ENCODE measurements at places on chromosomes 5 and 9. TPM values are rescaled to one million over a fixed set of nuclear protein-coding genes. Genes with fewer than 3 reads are reported as not detected.

DNA sequence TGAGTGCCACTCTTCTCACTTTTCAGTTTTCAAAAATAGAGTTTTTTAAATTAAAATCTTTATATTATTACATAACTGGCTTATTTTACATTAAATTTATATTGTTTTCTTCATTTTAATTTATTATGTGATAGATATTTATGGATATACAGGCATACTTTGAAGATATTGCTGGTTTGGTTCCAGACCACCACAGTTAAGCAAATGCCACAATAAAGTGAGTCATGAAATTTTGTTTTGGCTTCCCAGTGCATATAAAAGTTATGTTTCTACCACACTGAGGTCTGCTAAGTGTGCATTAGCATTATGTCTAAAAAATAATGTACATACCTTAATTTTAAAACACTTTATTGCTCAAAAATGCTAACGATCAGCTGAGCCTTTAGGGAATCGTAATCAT is 47.4 kb downstream of the NDUFS4 start:
- H3K4me3 ChIP-seq = no peak overlapping the region
- H3K27me3 ChIP-seq = no peaks in the 10 kb centered on the region
- H3K36me3 ChIP-seq = no peaks in the 10 kb centered on the region
- H3K4me1 ChIP-seq = no peaks in the 10 kb centered on the region
- H3K27ac ChIP-seq = no peak overlapping the region

DNA sequence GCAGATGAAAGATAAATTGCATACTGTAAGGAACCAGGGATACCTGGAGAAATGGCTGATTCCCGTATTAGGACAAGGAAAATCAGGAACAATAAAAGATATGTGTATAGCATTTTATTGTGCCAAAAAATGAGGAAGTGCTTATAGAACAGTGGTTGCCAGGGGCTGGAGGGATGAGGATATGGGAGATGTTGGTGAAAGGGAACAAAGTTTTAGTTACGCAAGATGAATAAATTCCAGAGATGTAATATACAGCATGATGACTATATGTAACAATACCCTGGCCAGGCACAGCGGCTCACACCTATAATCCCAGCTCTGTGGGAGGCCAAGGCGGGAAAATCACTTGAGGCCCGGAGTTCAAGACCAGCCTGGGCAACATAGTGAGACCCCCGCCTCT is 101.8 kb downstream of the CDK5RAP2 start:
- no peak overlapping the region for H3K4me3 ChIP-seq
- DNase-seq = no peak
- H3K27me3 ChIP-seq = no peaks in the 10 kb centered on the region
- no peaks in the 10 kb centered on the region for H3K4me1 ChIP-seq
- H3K36me3 ChIP-seq = peaks cover 6% of the 10 kb centered on the region

DNA sequence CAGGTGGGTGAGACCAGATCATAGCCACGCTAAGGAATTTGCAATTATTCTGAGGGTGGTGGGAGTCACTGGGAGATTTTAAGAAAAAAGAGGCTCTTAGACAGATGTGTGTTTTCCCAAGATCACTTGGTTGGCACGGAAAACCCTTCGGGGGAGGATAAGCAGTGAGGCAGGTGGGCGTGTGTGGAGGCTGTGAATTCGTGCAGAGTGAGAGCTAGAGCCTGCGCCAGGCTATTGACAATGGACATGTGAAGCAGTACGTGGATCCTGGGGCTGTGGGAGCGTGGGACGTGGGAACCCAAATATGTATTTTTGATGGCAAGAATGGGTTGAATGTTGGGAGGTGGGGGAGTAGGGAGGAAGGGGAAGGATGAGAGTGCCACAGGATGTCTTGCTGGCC is 19.4 kb downstream of the MVB12B start:
- DNase-seq = no peak
- no peaks in the 10 kb centered on the region for H3K36me3 ChIP-seq
- no peak overlapping the region for H3K27ac ChIP-seq
- no peaks in the 10 kb centered on the region for H3K27me3 ChIP-seq
- H3K4me1 ChIP-seq = no peaks in the 10 kb centered on the region
- H3K4me3 ChIP-seq = no peak overlapping the region

DNA sequence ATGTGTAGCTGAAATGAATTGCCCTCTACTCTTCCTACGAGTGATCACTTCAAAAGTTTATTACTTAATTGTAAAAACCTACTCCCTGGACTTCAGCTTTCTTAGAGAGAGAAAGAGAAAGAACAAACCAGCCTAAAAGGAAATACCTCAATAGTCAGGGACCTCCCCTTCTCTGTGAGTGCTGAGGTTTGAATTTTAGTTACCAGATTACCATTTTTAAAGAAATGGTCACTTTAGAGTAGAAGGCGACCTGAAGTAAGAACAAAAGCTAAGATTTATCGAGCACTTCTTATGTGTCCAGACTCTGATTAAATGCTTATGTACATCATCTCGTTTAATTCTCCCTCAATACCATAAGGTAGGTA is 11.3 kb downstream of the RAPGEF1 start:
- peak overlapping the region; percentile 27 for H3K27ac ChIP-seq
- H3K27me3 ChIP-seq = no peaks in the 10 kb centered on the region
- H3K36me3 ChIP-seq = no peaks in the 10 kb centered on the region

GRCh38 chr5:164233791-164234190 is 728.4 kb downstream of the MAT2B start:
- H3K4me1 ChIP-seq = no peaks in the 10 kb centered on the region
- H3K36me3 ChIP-seq = no peaks in the 10 kb centered on the region
- H3K27ac ChIP-seq = no peak overlapping the region

DNA sequence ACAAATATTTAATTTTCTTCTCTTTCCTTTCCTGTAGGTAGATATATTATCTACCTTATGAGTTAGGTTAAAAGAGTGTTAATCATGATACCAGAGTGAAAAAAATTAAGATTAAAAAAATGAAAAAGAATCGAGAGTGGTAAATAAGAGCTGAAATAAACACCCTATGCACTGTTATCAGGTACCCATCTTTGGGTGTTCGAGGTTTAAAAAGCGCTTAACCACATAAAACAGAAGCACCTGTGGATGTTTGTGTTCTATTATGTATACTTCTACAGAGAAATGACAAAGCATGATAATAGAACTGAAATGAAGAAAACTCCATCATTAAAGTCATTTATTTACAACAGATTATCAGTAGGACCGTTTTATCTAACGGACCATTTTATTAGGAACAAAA is 25.7 kb upstream of the GCNT4 start:
- no peaks in the 10 kb centered on the region for H3K27me3 ChIP-seq
- no peak for DNase-seq
- H3K36me3 ChIP-seq = no peaks in the 10 kb centered on the region

GRCh38 chr9:121294866-121295661 is 27.1 kb downstream of the GSN start:
- no peaks in the 10 kb centered on the region for H3K36me3 ChIP-seq
- H3K27ac ChIP-seq = peak overlapping the region; percentile 24
- DNase-seq = no peak

DNA sequence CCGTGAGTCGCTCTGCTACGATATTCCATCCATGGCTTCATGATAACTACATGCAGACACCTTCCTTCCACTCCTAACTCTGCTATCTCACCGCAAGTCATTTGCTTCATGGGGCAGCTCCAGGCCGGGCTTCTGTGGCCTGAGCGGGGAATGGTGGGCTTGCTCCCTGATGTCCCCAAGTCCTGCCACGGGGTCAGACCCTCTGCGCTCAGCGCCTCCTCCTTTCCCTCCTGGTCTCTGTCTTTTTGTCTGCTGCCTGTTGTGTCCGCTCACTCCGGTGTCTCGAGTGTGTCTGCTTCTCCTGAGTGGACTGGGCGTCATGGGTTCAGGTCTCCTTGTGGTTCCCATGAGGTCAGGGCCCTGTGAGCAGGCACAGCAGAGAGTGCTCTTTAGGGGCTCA is 139.6 kb downstream of the CACNA1B start:
- no peak for DNase-seq
- H3K4me1 ChIP-seq = no peaks in the 10 kb centered on the region
- no peaks in the 10 kb centered on the region for H3K36me3 ChIP-seq
- H3K4me3 ChIP-seq = no peak overlapping the region

DNA sequence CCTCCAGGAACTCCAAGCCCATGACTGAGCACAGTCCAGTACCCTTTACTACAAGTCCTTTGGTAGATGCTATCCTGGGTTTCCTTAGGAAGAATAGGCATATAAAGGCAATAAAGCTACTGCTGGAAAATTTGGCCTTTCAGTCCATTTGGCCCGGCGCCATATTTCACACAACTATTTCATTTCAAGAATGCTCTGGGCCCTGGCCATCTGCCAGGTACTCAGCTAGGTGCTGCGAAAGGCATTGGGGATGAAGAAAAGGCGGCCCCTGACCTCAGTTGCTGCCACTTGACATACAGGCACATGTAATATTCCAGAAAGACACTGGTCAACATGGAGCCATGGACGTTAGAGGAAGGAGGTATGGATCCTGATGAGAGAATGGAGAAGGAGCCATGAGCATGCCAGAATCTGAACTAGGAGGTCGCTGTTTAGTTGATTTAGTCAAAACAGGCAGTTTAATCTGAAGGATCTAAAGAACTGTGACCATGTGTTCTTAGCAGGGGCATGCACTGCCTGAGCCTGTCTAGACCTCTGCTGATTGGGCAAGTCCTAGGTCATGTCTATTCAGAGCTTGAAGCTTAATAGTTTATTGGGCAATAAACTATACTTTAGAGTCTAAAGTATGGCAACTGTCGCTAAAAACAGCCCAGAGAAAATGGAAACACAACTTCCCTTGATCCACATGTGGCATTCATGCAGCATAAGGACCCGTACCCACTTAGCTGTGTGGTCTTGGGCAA is 149.3 kb downstream of the MELK start:
- no peak overlapping the region for H3K4me3 ChIP-seq
- H3K4me1 ChIP-seq = no peaks in the 10 kb centered on the region
- no peaks in the 10 kb centered on the region for H3K36me3 ChIP-seq

DNA sequence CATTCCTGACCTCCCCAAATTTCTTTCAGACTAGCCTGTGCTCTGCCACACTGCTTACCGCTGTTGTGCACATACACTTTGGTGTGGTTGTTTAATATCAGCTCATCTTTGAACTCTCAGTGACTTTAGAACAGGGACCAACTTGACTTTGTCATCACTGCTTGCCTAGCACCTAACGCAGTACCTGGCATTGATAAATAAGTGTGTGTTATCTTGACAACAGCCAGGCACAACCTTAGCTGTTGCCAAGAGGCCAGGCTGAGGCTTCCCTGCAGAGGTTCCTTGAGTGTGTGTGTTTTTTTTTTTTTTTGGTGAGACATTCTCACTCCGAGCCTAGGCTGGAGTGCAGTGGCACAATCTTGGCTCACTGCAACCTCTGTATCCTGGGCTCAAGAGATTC is 41.0 kb upstream of the SLC28A3 start:
- H3K27me3 ChIP-seq = no peaks in the 10 kb centered on the region
- H3K36me3 ChIP-seq = no peaks in the 10 kb centered on the region
- H3K27ac ChIP-seq = no peak overlapping the region
- H3K4me3 ChIP-seq = no peak overlapping the region
- no peaks in the 10 kb centered on the region for H3K4me1 ChIP-seq

GRCh38 chr5:81268521-81269196 is 32.7 kb upstream of the ZCCHC9 start:
- DNase-seq = no peak
- H3K4me1 ChIP-seq = no peaks in the 10 kb centered on the region
- no peaks in the 10 kb centered on the region for H3K27me3 ChIP-seq

- no peak overlapping the region for H3K27ac ChIP-seq
- H3K36me3 ChIP-seq = no peaks in the 10 kb centered on the region
- H3K27me3 ChIP-seq = no peaks in the 10 kb centered on the region
- H3K4me1 ChIP-seq = no peaks in the 10 kb centered on the region
Observed at GRCh38 chr5:150105928-150106615, 19.7 kb upstream of the CSF1R start.

DNA sequence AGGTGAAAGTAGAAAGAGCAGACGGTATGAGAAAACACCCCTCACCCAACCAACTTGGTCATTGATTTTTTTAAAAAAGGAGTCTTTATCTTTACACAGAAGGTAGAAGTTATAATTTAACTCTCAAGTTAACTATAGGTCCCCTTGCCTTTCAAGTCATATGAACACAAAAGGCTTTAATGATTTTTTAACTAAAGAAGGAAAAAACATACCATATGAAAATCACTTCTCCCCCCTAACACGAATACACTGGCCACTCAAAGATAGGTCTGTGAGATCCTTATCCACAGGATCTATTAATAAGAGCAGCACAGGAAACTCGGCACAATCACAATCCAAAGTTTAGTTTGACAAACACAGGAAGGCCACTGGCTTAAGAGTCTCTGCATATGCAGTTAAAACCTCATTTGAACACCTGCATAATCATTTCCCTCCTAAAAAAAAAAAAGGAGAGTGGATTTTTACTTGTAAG is 138.0 kb downstream of the ENC1 start:
- no peak overlapping the region for H3K4me3 ChIP-seq
- no peaks in the 10 kb centered on the region for H3K4me1 ChIP-seq
- no peak for DNase-seq

The NKD2 gene
- 0.93 TPM for total RNA-seq

The ELOVL7 gene
- total RNA-seq = 0.68 TPM

The SPINK13 gene
- not detected for total RNA-seq

Measured in right lobe of liver (tissue), 6 donors.